ENCODE measurements at places on chromosomes 16 and 17.

DNA sequence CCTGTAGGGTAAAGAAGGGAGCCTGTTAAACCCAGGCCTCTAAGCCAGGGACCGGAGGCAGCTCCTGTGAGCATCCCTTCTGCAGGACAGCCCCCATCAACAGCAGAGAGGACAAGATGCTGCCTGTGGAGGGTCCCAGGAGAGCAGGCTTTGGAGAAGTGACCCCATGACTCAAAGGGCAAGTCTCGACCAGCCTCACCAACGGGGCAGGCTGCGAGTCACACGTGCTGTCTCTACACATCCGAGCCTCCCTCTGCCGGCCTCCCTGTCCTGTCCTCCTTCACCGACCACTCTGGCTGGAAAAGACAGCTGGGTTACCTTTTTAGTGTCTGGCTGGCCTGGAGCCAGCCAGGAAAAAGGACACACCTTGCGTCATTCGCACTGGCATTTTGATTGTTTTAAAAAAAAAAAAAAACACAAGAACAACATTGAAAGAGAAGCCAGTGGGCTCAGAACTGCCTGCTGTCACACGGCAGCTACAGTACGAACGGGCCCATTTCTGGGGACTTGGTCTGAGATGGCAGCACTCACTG, 74.5 kb upstream of the RCVRN start:
- DNase-seq, result no peak

GRCh38 chr16:30637944-30638343, 12.8 kb upstream of the PRR14 start:
- DNase-seq, result no peak

DNA sequence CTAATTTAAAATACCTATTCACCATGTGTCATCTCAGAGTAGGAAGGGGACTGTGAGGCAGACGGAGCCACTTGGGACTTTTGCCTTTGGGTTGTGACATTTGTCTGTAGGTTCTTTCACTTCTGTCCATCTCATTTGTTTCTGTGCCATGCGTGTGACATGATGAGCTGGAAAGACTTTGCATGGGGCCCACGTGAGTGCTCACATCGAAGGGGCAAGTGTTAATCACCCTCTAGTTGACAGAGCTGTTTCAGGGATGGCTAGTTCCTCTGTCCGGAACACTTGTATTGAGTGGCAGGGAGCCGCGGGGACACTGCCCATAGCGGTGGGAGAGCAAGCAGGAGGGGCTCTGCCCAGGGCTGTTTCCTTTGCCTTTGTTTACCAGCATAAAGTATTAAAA, 112.0 kb downstream of the RPTOR start:
- DNase-seq, result no peak

DNA sequence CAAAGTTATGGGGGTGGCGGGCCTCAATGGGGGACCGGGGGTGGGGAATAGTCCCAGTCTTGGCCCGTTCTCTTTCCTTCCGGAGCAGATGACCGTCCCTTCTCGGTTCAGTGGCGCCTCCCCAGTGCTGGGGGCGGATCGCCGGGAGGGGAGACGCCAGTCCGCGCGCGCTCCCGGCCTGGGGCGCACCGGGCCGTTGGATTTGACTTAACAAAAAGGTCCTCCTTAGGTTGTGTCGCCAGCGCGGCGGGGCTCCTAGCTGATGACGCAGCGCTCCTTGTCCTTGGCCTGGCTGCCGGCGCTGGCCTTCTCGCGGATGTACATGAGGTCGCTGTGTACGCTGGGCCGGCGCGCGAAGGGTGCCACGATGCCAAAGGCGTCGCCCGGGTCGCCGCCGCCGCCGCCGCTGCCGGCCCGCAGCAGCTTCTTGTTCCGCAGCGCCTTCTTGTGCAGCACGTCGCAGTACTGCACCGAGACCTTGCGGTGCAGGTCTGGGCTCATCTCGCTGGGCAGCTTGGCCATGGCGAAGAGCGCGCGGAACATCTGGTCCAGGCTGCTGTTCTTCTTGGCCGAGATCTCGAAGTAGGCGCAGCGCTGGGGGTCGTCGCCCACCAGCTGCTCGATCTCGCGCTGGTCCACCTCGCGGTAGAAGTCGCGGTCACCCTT, 1.2 kb downstream of the RASD1 start:
- no peak for DNase-seq

GRCh38 chr16:86398201-86398600, 112.1 kb upstream of the FOXF1 start:
- no peak for DNase-seq

DNA sequence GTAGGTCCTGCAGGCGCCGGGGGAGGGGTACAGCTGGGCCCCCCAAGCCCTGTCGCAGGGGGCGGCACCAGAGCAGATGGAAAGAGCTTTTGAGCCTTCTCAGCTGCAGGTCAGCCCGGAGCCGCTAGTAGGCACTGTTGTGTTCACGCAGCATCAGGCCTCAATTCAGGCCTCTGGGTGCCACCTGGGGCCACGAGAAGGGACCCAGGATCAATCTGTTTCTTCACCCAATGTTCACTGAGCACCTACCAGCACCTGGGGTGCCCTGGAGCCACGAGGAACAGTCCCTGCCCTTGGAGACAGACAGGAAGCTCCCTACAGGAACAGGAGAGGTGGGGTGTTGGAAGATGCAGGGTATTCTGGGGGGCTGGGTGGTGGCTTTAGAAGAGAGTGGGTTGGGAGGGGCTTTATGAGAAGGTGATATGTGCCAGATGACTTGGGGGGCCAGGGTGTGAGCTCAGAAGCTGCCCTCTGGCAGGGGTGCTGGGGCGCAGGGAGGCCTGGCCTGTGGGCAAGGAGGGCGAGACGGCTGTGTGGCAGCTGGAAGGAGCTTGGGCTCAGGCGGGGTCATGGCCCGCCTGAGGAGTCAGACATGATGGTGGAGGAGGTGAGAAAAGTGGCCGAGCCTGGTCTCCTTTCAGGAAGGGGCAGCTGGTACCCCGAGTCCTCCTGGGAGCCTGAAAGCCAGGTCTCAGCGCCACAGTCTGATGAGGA, 121.9 kb upstream of the GSE1 start:
- peak; percentile 25 for DNase-seq

DNA sequence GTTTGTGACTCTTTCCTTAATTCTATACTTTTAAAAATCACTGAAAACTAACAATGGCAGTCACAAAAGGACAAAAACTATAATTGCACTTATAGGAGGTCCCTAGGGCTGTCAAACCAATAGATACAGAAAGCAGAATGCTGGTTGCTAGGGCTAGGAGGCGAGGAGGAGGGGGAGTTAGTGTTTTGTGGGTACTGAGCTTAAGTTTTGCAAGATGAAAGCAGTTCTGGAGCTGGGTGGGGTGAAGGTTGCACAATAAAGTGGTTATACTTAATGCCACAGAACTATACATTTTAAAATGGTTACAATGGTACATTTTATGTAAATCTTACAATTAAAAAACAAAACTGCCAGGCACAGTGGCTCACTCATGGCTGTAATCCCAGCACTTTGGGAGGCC, 27.3 kb downstream of the NUBP1 start:
- no peak for DNase-seq

DNA sequence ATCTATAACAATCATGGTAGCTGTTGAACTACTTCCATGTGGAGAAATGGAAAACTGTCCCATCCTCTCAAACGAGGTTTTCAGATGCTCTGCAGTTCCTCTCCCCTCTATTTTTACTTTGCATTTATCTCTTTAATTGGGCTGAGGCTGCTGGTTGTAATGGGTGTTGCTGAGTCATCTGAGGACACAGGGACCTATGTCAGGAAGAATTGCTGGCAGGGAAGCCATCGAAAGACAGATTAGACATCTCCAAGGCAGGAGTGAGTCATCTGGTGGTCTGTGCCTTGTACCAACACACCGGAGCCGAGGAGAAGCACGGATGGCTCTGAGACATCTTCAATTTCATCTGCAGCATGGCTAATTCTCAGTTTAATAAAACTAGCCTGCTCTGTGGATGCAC, 394.5 kb downstream of the GRIN2A start:
- DNase-seq, result no peak

DNA sequence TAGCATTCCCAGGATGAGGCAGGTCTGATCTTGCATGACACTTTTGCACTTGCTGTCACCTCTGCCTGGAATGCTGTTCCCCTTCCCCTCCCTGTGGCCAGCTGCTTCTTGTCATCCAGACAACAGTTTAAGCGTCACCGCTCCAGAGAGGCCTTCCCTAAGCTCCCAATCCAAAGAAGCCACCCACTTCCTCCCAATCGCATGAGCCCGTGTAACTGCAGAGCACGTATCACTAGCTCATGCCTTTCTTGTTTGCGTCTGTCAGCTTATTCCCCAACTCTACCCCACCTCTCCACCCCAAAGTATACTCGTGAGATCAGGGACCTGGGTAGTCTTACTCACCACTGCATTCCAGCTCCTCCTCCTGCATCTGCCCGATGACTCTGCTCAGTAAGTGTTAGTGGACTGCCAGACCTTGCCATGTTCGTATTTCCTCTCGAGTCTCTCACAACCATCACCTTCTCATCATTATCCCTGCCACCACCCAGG, 92.8 kb downstream of the GAS7 start:
- no peak for DNase-seq

All from stimulated activated CD4-positive, alpha-beta T cell treated with anti-CD3 and anti-CD28 coated beads, Interleukin-1b, Interleukin-23, amount 100 ng/mL, for 4 hours (primary cell).